ENCODE measurements at places on chromosomes 6 and 20.

- no peak for DNase-seq
Observed at GRCh38 chr6:45584127-45584526, 206.4 kb upstream of the SUPT3H start.

DNA sequence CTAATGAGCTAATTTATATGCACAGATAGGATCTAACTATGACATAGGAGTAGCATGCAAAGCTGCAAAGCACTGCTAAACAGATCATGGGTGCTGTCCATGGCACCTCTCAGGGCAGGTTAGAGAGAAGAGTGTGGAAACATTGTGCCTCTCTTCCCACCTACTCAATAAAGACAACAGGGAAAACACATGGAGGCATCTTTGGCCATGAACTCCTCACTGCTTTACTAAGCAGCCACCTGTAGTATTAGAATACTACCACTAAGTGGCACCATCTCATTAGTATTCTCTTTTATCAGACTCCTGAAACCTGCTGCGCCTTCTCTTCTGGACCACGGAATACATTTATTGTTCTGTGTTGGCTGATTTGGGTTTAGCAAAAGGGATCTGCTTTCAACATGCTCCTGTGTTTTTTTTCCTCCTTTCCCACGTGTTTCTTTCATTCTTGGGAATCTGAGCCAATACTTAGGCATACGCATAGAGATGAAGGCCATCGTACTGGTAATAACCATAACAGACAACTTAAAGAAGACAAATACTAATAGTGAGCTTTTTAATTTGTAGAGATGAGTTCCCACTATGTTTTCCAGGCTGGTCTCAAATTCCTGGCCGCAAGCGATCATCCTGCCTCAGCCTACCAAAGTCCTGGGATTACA lies 9.4 kb upstream of the HDDC2 start:
- DNase-seq: no peak

- DNase-seq: no peak
Observed at GRCh38 chr20:58046311-58046710, 182.1 kb downstream of the ANKRD60 start.

- no peak for DNase-seq
Observed at GRCh38 chr6:18260448-18261106, 3.8 kb downstream of the DEK start.

- DNase-seq: no peak
Observed at GRCh38 chr6:35417979-35418661, 34.0 kb upstream of the FANCE start.
